ENCODE measurements at places on chromosomes 16 and 17.

DNA sequence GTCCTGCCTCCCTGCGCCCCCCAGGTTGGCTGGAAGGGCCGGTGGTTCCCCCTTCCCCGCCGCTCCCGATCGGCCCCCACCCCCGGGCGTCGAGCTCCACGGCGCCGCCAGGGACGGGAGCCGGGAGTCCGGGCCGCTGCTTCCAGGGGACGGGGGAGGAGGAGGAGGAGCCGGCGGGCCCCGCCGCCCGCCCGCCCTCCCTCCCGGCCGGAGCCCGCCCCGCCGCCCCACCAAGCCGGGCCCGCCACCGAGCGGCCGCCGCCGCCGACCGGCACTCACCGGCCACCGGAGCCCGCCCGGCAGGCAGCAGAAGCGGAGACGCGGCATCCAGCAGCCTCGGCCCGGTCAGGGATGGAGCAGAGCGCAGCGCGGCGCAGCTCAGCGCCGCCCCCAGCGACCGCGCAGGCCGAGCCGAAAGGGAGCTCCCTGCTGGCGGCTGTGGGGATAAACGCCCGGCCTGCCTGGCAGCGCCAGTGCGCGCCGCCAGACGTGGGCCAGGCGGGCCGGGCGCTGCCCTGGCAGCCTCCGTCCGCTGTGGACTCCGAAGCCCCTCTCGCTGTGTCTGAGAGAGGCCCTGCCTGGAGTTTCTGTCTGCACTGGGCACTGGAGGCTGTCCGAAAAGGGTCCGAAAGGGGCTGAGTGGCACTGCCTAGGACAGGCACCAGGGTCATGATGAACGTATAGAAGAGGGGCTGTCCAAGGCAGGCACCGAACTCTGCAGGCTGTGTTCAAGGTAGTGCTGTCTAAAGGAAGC is at the start of gene MYO18A:
Gene MYO18A (minus strand): TSS at position 365 of the 754 bp plus-strand sequence. CDS start 13,458 bp downstream, outside the sequence.
- peak; percentile 64 for DNase-seq

GRCh38 chr17:15261258-15261801 is 3.8 kb downstream of the PMP22 start:
- no peak for DNase-seq

- DNase-seq = no peak
Observed at GRCh38 chr16:69762814-69763598, 874 bp downstream of the WWP2 start.

DNA sequence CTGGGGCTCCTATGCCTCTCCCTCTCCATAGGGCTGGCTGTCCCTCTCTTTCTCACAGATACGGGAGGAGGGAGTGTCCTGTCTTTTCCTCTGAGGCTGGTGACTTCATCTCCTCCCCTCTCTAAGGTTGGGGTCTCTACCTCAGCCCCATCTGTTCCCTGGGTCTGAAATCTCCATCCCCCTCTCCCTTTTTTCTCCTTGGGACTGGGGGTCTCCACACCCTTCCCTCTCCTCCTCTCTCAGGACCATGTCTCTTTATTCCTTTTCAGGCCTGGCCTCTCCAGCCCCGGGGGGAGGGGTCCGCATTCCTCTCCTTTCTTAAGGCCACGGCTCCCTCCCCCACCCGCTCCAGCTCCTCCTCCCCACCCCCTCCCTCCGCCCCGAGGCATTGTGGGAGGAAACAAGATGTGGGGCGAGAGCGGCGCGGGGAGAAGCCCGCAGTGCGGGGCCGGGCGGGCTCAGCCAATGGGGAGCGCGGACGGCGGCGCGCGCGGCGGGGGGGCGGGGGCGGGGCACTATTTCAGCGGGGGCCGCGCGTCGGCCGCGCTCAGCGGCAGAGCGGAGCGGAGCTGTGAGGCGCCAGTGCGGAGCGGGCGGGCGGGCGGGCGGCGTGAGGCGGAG is at the start of gene DYNLL2:
Gene DYNLL2 (plus strand): TSS at position 550 of the 621 bp plus-strand sequence. CDS start 3,672 bp downstream, outside the sequence.
- peak; percentile 78 for DNase-seq

GRCh38 chr17:81646869-81647600 is 9.3 kb downstream of the PDE6G start:
- no peak for DNase-seq

GRCh38 chr17:33125552-33125950 is 133.9 kb downstream of the SPACA3 start:
- no peak for DNase-seq

DNA sequence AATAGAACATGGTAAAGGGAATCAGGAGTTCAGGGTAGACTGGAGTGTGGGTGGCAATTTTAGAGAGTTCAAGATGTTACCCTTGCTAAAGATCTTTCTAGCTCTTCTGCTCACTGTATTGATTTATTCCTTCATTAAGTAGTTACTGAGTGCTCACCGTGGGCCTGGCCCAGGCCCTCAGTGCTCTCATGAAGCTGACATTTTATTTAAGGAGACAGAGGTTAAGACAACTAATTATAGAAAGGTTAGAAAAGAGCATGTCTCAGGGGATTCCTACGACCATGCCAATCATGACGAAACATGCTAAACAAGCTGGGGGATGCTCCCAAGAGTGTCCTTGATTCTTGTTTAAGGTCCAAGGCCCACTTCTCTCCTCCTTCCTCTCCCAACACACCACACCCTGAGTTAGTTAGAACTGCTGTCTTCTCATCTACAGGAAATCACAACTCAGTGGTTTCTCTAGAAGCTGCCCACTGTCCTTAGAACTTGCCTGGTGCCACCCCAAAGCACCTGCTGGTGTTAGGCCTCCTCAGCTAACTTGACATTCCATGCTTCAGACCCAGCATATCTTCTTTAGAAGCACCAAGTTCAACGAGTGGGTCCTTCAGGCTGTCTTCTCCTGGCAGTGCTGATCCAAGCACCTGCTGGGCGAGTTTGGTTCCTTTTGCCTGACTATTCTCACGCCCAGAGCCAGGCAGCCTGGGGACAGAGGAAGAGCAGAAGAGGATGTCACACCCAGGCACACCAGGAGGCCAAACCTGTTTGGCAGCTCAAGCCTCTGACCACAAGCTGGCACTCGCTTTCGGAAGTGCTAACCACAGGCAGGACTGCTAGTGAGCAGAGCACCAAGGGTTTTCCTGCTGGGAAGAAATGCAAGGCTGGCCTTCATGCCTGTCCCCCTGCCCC is 79.0 kb downstream of the GAS7 start:
- no peak for DNase-seq

DNA sequence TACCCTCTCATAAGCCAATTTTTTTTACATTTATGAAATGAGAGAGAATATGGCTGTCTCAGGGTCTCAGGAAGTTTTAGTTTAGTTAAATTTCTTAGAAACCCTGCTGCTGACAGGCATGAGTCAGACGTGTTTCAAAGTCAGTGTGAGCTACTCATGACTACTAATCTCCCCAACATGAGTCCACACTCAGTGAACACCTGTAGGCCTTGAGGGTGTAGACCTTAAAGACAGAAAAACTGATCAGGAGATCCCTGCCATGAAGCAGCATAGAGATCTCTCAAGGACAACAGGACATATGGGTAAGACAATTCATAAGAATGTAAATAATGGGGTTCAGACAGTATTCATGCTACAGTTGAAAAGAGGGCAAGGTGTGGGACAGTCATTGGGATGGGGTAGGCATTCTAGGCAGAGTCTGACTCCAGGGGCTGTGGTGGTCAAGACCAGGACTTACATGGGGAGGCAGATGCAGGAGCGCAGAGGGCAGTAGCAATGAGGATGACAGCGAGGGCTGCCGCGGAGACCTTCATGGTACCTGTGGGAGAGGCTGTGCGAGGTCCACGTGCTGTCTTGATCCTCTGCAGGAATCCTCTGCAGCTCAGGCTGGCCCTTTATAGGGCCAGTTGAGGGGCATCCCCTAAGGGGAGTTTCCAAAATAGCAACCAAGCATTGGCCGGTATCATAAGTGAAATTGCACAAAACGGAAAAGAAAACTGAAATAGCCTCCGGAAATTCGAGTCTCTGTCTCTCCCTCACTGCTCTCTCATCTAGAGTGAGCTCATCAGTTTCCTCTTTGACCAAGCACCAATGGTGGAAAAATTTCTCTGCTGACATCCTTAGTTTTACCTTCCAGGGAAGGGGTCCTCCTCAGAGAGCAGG is at the start of gene CCL5:
Gene CCL5 (minus strand): TSS at position 588 of the 882 bp plus-strand sequence.
- DNase-seq = no peak

GRCh38 chr16:66470556-66470955 is 43.5 kb downstream of the BEAN1 start:
- no peak for DNase-seq

GRCh38 chr16:89697616-89698331 is 3.7 kb downstream of the SPATA2L start:
- no peak for DNase-seq

DNA sequence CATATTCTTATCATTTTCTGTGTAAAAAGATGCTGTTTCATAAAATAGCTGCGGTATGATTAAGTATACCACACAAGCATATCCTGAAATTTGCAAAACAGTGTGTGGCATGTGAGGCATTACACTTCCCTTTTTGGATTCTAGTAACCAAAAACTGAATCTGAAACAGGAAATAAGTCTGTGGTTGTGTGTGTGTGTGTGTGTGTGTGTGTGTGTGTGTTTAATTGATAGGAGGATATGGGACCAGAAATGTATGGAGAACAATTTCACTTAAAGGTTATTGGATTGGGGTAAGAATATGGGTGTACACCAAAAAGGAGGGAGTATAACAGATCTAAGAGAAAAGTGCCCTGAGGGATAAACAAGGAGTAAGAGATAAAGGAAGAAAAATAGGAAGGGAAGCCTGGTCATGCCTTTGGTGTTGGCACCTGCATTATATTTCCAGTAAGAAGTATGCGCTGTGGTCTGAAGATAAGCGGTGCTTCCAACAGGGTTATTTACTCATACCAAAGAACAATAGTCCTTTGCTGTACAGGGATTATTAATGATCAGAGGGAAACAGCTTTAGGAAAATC is 4.0 kb downstream of the LYRM1 start:
- DNase-seq = no peak

GRCh38 chr16:59463776-59464175 is 729.7 kb upstream of the GOT2 start:
- no peak for DNase-seq

DNA sequence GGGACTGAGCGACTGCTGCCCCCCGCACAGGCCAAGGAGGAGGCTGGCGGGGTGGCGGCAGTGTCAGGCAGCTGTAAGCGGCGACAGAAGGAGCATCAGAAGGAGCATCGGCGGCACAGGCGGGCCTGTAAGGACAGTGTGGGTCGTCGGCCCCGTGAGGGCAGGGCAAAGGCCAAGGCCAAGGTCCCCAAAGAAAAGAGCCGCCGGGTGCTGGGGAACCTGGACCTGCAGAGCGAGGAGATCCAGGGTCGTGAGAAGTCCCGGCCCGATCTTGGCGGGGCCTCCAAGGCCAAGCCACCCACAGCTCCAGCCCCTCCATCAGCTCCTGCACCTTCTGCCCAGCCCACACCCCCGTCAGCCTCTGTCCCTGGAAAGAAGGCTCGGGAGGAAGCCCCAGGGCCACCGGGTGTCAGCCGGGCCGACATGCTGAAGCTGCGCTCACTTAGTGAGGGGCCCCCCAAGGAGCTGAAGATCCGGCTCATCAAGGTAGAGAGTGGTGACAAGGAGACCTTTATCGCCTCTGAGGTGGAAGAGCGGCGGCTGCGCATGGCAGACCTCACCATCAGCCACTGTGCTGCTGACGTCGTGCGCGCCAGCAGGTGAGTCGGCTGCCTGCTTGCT is 5.6 kb upstream of the TMEM88 start:
- DNase-seq = no peak

- DNase-seq = no peak
Observed at GRCh38 chr16:7316281-7316888, 16.3 kb upstream of the RBFOX1 start.

GRCh38 chr17:79026376-79027273 is 2.7 kb downstream of the C1QTNF1 start:
- no peak for DNase-seq

- DNase-seq = no peak
Observed at GRCh38 chr16:55499281-55499680, 9.6 kb upstream of the LPCAT2 start.

DNA sequence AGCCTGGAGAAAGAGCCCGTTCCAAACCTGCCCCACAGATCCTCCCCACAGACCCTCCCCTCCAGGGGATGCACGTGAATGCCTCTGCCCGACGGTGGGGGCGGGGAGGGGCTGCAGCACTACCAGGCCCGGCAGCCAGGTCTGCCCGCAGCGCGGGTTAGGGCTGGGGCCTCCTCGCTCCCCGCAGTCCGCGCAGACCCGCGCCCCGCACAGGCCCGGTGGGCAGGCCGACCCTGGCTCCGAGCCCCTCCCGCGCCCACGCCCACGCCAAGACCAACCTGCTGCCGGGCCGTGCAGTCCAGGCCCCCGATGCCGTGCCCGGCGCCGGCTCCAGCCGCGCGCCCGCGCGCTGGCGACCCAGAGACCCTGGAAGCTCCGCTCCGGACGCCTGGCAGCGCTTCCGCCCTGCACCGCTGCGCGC is at the start of gene RPUSD1:
Gene RPUSD1 (minus strand): TSS at position 404 of the 421 bp plus-strand sequence. CDS start 644 bp downstream, outside the sequence.
- DNase-seq = no peak

GRCh38 chr17:79925242-79925957 is 86.2 kb upstream of the CBX4 start:
- no peak for DNase-seq

- no peak for DNase-seq
Observed at GRCh38 chr16:77468831-77469230, 34.0 kb upstream of the ADAMTS18 start.

DNA sequence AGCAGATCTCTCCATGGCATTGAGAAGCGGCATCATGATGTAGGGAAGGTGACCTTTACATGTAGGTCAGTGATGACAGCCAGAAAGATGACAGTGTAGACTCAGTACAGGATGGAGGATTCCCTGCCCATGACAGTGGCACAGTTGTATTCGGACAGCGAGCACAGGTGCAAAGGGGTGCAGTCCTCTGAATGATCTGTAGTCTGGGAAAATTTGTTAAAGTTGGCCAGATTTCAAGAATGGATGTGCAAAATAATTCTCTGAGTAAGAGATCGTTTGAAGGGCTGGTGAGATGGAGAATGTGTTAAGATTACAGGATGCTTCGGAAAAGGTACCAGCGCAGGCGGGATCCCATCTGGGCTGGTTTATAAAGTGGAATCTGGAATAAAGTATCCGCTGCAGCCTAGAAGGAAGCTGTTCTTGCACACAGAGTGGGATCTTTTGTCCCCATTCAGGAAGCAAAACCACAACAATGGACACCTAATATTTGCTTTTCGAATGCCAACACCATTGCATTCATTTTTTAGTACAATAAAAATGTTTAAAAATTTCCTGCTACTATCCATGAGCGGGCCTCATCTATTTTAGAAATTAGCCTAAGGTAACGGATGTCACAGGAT is 101.2 kb downstream of the RPTOR start:
- no peak for DNase-seq

GRCh38 chr16:80167657-80168390 is 373.0 kb upstream of the DYNLRB2 start:
- DNase-seq = no peak

DNA sequence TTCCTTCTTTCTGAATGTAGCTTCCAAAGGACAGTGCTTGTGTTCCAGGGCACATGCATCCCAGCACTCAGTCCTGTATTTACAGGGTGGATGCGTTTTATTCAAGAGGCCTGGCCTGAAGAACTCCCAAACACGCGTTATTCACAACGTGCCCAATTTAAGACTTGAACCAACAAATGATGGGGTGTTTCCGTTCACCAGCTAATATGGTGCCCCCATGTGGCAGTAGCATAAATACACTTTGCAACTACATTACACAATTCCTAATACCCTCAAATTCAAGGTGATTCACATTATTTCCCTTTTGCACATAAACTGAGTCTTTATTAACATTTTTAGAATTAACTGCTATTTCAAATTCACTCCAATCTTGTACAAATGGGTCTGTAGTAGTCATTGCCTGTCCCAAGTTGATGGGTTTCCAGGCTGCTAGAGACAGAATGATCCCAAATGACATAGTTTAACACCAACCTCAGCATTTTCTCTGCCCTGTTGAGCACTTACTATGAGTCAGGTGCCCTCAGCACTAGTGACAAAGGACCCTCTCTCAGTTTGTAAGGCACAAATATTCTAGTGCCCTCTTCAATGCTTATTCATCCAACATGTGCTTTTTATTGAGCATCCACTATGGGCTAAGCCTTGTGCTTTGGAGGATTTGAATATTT is 26.9 kb downstream of the HSD17B2 start:
- DNase-seq = no peak

Data from stimulated activated CD8-positive, alpha-beta memory T cell treated with anti-CD3 and anti-CD28 coated beads, Interleukin-7, amount 100 ng/mL, for 1 hour (primary cell).